ENCODE measurements at places on chromosomes 1 and 21. TPM values are rescaled to one million over a fixed set of nuclear protein-coding genes. Genes with fewer than 3 reads are reported as not detected.

KRTAP13-2 gene
- total RNA-seq, result not detected

CFHR1 gene
- total RNA-seq, result 0.41 TPM

LYPD8 gene
- total RNA-seq, result not detected

KCNT2 gene
- total RNA-seq, result 28.1 TPM

TRPM2 gene
- 1.6 TPM for total RNA-seq

OR2T33 gene
- not detected for total RNA-seq

TEX38 gene
- total RNA-seq, result not detected

COL24A1 gene
- 1.6 TPM for total RNA-seq

KIF2C gene
- 2.9 TPM for total RNA-seq

NBPF4 gene
- total RNA-seq, result not detected

KRTAP7-1 gene
- total RNA-seq, result not detected

USP25 gene
- total RNA-seq, result 94.2 TPM

RAB3B gene
- total RNA-seq, result 7.7 TPM

CYP4A22 gene
- total RNA-seq, result not detected
